ENCODE measurements at places on chromosomes 2 and 18.

- no peak for DNase-seq
Measured at GRCh38 chr2:69464575-69464974, 27.3 kb upstream of the NFU1 start.

DNA sequence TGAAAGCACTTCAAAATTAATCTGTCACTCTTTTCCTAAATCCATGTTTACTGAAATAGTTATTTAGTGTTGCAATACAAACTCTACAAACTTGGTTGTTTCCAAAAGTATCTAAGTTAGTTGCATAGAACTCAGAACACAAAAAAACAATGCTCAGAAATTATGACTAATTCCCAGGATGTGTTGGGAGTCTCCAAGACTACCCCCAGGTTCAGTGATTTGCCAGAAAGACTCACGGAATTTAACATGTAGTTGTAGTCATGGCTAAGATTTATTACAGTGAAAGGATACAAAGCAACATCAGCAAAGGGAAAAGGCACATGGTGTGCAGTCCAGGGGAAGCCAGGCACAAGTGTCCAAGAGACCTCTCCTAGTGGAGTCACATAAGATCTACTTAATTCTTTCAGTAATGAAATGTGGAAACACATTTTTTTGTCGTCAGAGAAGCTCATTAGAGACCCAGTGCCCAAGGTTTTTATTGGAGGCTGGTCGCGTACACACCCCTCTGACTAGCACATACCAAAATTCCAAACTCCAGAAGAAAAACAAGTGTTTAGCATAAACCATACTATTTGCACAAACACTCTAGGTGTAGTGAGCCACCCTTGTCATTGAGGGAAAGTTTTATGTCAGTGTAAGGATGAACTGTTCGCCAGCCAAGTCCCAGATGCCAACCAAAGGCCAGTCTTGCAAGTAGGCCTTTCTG is 43.3 kb upstream of the CYP20A1 start:
- DNase-seq, result no peak

DNA sequence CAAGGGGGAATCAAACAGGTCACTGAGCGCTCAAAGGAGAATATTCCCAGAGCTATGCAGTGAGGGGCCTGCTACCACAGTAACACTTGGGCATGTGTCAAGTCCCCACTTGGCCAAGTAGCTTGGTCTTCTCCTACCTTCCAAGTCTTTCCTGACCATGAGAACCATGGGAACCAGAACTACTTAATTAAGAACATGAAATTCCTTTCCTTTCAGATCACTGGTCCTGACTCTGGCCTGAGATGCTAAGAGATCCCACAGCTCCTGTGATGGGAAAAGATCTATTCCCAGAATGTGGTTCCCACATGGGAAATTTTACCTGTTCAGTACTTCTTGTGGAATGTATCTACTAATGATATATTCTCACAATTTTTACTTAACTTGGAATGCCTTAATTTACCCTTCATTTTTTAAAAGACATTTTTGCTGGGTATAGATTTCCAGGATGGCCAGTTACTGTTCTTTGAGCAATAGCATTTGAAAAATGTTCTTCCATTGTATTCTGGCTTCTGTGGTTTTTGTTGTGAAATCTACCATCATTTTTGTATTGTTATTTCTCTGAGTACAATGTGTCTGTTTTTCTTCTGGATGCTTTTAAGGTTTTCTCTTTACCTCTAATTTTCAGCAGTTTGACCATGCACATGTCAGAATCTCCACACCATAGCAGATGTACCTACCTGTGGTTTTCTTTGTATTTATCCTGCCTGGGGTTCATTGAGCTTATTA is 37.9 kb downstream of the KCNIP3 start:
- DNase-seq, result no peak

- no peak for DNase-seq
Measured at GRCh38 chr2:131801210-131801744, 273.6 kb downstream of the CCDC74A start.

- no peak for DNase-seq
Measured at GRCh38 chr2:143758629-143759330, 629.6 kb downstream of the ARHGAP15 start.

GRCh38 chr2:190158798-190159434 is 96.4 kb upstream of the MSTN start:
- DNase-seq, result no peak

DNA sequence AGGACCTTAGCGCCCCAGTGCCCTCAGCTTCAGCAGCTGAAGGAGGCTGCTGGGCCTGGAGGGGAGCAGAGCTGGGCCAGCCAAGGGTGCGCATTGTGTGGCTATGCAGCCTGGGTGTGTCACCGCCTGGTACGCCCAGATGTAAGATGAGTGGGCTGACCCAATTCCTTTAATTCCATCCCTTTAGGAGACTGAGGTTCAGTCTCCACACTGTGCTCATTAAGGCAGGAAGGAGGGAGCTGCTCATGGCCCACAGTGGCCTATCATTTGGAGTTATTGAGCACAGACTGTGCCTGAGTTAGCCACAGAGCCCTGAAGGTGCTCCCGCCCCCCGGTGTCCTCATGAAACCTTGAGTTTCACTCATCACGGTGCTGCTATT is 194.1 kb upstream of the GLI2 start:
- no peak for DNase-seq

DNA sequence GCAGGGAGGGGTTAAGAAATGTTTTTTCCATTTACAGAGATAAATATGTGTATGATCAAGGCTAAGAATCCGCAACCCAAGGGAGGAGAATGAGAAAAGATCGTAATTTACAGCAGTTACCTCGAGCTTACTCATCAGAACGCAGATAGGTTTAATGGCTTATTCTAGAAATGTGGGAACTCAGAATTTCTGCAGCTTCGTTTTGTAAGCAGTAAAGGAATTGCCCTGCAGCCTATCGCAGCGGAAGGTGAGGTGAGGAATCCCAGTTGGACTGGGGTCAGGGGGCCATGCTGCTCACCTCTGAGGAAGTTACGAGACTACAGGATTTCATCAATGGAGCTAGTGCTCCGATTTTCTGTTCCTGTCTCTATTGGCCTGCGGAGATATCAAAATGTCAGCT is 8.1 kb upstream of the TMEM200C start:
- DNase-seq, result no peak

GRCh38 chr2:233997707-233998106 is 52.8 kb upstream of the SPP2 start:
- no peak for DNase-seq

DNA sequence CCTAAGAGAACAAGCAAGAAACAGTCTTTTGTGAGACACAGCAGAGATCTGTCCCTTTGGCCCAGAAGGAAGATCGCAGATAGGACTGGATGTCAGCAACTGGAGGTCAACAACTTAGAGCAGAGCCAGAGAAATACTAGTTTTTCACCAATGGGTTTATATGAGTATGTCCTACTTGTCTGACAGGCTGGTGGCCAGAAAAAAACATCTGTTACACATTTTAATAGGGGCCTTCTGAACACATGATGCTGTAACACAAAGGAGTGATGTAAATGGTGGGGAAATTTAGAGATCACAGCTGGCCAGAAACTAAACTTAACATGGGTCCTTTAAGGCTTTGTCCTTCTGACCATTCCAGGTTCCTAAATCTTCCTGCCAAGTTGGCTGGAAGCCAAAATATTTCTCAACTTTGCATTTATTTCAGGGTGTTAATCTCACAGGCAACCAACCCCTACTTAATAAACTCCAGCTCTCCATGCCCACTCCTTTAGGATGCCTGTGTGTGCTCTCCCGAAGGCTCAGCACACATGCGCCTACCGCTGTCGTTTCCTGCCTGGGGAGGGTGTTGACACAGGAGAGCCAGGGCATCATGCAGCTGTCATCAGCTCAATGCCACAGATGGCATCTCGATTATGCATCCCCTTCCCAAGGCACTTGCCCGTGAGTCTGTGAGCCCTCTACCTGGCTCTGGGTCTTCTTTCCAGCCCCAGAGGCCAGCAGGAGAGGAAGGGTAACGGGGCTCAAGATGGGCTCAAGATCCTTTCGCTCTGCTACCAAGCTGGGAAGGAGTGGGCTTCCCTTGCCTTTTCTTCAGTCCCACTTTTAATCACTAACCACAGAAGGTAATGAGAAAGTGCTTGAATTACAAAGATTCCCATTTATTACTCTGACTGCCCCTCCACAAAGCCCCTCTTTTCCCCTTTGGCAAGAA is 252.5 kb downstream of the ETAA1 start:
- DNase-seq, result no peak

DNA sequence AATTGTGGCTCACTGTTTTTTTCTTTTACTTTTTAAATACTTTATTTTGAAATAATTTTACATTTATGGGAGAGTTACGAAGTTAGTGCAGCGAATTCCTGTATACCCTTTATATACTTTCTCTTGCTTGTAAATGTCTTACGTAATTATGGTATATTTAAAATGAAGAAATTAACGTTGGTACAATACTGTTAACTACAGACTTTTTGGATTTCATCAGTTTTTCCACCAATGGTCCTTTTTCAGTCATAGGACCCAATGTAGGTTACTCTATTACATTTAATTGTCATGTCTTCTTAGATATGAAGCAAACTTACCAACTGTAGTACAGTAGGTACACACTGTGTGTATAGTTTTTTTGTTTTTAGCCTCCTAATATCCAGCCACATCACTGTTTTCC is 76.3 kb downstream of the BOLA3 start:
- no peak for DNase-seq

DNA sequence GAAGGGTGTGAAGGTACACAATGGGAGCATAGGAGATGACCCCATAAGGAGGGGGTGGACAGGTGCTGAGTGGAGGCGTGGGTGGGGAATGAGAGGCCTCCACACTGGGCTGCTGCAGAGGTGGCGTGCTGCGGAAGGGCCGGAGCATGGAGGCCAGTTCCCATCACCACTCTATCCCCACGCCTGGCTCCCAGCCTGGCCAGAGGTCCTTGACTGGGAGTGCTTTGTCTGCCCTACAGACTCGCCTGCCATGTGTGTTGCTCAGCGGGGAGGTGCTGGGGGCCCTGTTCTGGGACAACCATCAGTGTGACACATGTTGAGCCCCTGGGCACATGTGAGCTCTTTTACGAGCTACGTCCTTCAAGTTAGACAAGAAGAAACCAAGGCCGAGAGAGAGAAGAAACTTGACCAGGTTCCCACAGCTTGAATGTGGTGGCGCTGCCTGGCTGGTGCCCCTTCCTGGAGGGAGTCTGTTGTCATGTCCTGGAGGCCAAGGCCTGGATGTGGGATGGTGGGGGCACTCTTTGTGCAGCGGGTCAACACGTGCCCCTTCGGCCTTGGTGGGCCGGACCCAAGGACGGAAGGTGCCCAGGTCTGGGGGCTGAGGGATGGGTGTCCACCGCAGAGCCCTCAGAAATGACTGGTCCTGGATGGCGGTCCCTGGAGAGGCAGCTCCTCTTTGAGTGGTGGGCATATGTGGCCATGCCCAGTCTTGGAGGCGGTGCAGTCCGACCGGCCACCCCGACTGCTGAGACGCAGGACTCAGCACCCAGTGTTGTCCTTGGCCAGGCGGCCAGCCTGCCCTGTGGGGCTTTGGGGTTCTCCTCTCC is 1.2 kb upstream of the INPP5D start:
- DNase-seq, result no peak

- DNase-seq, result no peak
Measured at GRCh38 chr18:79542213-79542612, 137.4 kb upstream of the CTDP1 start.

GRCh38 chr2:108579623-108580022 is 45.4 kb downstream of the LIMS1 start:
- DNase-seq, result no peak

DNA sequence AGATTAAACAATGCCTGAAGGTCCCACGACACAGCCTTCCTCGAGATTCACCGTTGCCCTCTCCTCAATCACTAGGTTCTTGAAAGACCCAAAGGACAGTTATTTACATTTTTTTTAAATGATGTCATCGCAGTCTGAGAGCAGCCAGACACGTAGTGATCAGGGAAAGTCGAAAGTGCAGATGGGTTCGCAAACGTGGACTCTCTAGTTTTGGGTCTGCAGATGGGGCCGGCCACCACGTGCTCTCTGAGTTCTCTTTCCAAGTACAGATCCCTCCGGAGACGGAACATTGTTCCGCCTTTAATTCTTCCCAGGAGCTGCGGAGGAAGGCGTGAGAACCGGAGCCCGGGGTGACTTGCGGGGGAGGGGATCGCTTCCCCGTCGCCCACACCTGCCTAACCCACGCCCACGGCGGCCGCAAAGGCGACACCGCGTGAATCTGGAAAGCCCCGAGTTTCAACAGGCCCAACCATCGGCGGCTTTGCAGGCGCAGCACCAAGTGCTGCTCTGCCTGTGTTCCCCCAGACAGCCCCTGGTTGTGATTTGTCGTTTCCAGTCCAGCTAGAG is 54.3 kb downstream of the PKDCC start:
- DNase-seq, result peak; percentile 66

DNA sequence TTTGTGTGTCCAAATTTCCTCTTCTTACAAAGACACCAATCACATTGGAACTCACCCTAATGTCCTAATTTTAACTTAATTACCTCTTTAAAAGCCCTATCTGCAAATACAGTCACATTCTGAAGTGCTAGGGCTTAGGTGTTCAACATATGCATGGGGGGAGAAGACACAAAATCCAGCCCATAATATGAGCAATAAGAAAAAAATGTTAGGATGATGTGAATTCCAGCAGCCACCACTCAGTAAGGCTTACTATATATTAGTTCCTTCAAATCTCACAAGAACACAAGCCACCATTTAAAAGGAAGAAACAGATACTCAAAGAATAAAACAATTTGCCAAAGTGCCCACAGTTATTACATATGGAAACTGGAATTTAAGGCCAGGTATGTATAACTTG is 285.7 kb downstream of the EPHA4 start:
- no peak for DNase-seq

- DNase-seq, result no peak
Measured at GRCh38 chr2:59034837-59035236, 793.7 kb upstream of the FANCL start.

DNA sequence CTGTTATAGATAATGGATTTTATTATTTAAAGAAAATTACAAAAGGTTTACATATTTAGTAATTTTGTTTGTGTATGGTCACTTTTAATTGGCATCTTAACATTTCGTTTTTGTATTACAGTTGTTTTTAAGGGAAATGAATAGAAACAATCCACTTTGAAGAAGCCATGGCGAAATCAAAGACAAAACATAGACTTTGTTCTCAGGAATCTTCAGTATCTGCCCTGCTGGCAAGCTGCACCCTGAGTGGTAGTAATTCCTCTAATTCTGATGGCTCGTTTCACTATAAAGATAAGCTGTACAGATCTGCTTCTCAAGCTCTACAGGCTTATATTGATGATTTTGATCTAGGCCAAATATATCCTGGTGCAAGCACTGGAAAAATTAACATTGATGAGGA is 2.7 kb downstream of the C18orf54 start:
- DNase-seq, result no peak

DNA sequence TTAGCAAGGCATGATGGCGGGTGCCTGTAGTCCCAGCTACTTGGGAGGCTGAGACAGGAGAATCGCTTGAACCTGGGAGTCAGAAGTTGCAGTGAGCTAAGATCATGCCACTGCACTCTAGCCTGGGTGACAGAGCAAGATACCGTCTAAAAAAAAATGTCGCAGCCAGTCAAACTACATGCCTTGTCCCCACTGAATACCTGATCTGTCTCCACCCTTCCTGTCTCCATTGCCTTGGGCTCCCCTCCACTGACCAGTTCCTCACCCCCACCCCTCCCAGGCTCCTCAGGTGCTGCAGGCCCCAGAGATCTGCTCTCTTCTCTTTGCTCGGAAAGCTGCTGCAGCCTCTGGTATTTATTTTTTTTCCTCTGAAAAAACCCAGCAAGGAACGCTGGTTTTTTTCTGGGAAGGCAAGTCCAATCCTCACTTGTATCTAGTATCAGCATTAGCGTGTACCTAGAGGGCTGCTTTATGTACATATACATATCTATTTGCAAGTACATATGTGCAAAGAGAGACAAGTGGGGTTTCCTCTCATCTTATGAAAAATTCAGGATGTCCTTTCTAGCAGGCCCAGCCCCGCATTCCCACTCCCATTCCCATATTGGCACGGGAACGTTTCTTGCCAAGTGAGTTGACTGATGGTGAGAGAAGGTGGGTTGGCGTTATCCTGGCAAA is 4.4 kb downstream of the PSD4 start:
- DNase-seq, result no peak

All from stimulated activated CD8-positive, alpha-beta memory T cell treated with anti-CD3 and anti-CD28 coated beads, Interleukin-15, amount 100 ng/mL, for 24 hours (primary cell).